Uterus (tissue), 4 donors: ENCODE measurements at places on chromosomes 4 and X. TPM values are rescaled to one million over a fixed set of nuclear protein-coding genes. Genes with fewer than 3 reads are reported as not detected.
A peak's percentile ranks its signal among the peaks of the same experiment; 100 is the strongest.

The SPANXN3 gene
- total RNA-seq = not detected

DNA sequence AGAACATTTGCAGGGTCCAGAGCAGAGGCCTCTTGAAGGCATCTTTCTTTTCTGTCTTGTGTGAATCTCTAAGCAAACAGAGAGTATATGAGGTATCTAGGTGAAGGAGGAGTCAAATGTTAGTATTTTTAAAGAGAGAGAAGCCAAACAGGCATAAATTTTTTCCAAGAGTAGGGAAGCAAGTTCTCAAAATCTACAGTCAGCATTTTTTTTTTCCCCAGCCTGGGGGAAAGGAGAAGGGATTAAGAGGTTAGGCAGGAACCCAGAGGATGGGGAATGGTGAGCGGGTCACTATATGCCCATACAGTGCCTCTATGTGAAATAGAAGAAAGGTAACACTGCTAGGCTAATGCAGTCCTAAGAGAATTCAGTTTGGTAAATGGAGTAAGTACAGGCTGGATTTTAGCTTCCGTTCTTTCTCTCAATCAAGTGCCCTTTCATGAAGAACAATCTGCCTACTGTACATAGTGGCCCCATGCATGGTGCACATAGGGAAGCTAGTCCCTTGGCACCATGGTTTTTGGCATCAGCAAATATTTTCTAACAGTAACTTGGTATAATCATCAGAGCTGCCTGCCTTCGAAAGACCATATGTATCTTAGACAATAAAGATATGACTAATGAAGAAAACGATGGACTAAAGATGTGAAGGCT is 163.1 kb upstream of the MAB21L2 start:
- DNase-seq = no peak
- no peak overlapping the region for H3K27ac ChIP-seq
- H3K4me1 ChIP-seq = no peaks in the 10 kb centered on the region
- H3K4me3 ChIP-seq = no peak overlapping the region

DNA sequence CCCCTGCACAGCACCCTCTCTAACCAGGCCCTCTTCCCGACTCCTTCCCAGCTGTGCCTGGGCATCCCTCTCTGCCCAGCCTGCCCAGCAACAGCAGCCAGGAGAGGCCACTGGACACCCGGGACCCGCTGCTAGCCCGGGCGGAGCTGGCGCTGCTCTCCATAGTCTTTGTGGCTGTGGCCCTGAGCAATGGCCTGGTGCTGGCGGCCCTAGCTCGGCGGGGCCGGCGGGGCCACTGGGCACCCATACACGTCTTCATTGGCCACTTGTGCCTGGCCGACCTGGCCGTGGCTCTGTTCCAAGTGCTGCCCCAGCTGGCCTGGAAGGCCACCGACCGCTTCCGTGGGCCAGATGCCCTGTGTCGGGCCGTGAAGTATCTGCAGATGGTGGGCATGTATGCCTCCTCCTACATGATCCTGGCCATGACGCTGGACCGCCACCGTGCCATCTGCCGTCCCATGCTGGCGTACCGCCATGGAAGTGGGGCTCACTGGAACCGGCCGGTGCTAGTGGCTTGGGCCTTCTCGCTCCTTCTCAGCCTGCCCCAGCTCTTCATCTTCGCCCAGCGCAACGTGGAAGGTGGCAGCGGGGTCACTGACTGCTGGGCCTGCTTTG is 1.1 kb downstream of the AVPR2 start:
- no peaks in the 10 kb centered on the region for H3K36me3 ChIP-seq
- DNase-seq = no peak
- H3K27me3 ChIP-seq = no peaks in the 10 kb centered on the region
- H3K27ac ChIP-seq = no peak overlapping the region

DNA sequence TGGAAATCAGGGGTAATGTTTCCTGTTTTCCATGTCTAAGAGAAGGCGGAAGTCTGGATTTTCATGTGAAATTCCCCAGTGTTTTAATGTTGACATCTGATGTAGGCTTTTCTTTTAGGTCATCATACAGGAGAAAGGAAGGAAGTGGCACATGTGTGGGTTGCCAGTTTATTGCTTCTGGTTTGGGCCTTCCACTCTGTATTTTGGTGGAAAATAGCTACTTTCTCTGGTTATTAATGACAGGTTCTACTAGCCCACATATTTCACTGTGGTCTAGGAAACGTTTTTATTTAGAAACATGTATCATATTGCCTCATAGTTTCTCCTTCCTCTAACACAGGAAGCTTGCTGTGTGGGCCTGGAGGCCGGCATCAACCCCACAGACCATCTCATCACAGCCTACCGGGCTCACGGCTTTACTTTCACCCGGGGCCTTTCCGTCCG is 7.2 kb downstream of the PDHA1 start:
- H3K27me3 ChIP-seq = no peaks in the 10 kb centered on the region
- no peaks in the 10 kb centered on the region for H3K4me1 ChIP-seq
- H3K27ac ChIP-seq = no peak overlapping the region

GRCh38 chr4:7032596-7032995 is 10.6 kb upstream of the TADA2B start:
- H3K4me3 ChIP-seq = no peak overlapping the region
- no peaks in the 10 kb centered on the region for H3K4me1 ChIP-seq
- no peaks in the 10 kb centered on the region for H3K36me3 ChIP-seq
- no peak overlapping the region for H3K27ac ChIP-seq
- no peak for DNase-seq

The PLAC1 gene
- total RNA-seq = not detected

DNA sequence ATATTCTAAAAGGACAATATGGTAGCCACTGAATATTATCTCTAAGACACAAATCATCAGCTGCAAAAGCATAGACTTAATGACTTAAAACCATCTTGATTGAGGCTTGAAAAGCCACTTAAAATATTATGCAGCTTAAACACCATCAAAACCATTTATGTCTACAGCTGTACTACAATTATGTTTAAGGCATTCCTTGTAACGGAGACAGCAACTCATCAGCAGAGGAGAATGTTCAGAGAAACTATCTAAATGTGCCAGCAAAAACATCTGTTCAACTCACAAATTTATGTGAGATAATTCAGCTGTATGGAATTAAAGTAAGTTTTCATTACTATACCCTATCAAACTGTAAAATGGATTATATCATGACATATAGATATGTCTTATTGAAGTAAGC is 147.9 kb upstream of the CTSO start:
- no peak overlapping the region for H3K4me3 ChIP-seq
- no peaks in the 10 kb centered on the region for H3K27me3 ChIP-seq
- no peak for DNase-seq
- H3K4me1 ChIP-seq = no peaks in the 10 kb centered on the region

- H3K27me3 ChIP-seq = no peaks in the 10 kb centered on the region
- DNase-seq = no peak
- H3K27ac ChIP-seq = no peak overlapping the region
These were observed 291.3 kb upstream of the TRAM1L1 start for GRCh38 chr4:117376692-117377091.

GRCh38 chr4:7462509-7462971 is 27.8 kb upstream of the PSAPL1 start:
- H3K27ac ChIP-seq = no peak overlapping the region
- no peak for DNase-seq
- no peaks in the 10 kb centered on the region for H3K27me3 ChIP-seq
- H3K4me3 ChIP-seq = no peak overlapping the region
- H3K4me1 ChIP-seq = no peaks in the 10 kb centered on the region

The CXCL1 gene
- 1.4 TPM for total RNA-seq

DNA sequence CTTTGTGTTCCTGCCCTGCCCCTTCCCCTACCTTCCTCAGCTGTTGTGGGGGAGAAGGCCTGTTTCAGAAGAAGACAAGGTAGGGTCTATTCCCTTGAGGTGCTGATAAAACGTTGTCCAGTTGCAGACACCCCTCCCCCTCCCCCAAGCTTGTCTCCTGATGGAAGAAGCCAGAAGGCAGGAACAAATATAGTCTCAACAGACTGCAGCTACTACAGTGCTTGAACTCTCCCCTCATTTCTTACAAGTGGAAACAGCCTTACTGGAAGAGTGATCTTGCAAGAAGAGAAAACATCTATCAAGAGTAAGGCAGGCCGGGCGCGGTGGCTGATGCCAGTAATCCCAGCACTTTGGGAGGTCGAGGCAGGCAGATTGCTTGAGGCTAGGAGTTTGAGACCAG is 11.0 kb upstream of the MAP7D3 start:
- H3K27me3 ChIP-seq = no peaks in the 10 kb centered on the region
- H3K4me1 ChIP-seq = no peaks in the 10 kb centered on the region
- H3K36me3 ChIP-seq = no peaks in the 10 kb centered on the region
- peak overlapping the region; percentile 46 for H3K27ac ChIP-seq
- DNase-seq = no peak
- no peak overlapping the region for H3K4me3 ChIP-seq

DNA sequence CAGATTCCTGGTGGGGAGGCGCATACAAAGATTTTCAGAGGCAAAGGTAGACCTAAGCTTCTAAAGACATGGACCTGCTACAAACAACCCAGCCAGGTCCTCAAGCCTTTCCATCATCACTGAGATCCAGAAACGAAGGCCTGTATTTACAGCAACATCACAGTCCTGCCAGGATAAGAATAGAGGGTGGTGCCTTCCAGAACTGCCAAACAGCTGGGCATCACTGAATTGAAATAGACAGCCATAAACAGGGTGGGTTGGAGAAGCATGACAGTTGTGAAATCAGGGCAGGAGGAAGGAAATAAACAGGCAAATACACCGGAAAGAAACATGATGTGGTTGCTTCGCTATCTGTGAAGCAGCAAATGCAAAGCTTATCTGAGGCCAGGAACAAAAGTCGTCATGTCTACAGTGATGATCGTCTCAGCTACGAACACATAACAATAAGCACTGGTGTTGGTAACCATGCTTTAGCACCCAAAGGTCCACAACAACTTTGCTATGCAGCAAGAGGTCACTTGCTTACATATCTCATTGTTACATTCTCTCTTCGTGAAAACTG is 6.7 kb upstream of the TMEM154 start:
- no peak overlapping the region for H3K4me3 ChIP-seq
- DNase-seq = no peak
- no peak overlapping the region for H3K27ac ChIP-seq

The ARMCX2 gene
- 105 TPM for total RNA-seq

- H3K4me1 ChIP-seq = no peaks in the 10 kb centered on the region
- H3K4me3 ChIP-seq = no peak overlapping the region
- no peak for DNase-seq
- H3K27me3 ChIP-seq = no peaks in the 10 kb centered on the region
- no peaks in the 10 kb centered on the region for H3K36me3 ChIP-seq
These were observed 358.1 kb upstream of the NDST3 start for GRCh38 chr4:117676153-117676552.

GRCh38 chr4:95651891-95652290 is 103.1 kb upstream of the UNC5C start:
- no peak for DNase-seq
- H3K27ac ChIP-seq = no peak overlapping the region
- H3K4me1 ChIP-seq = no peaks in the 10 kb centered on the region
- no peaks in the 10 kb centered on the region for H3K27me3 ChIP-seq

- no peak overlapping the region for H3K4me3 ChIP-seq
- H3K27me3 ChIP-seq = no peaks in the 10 kb centered on the region
- no peak for DNase-seq
- no peaks in the 10 kb centered on the region for H3K4me1 ChIP-seq
These were observed 168.1 kb upstream of the MAP3K15 start for GRCh38 chrX:19683358-19683757.

DNA sequence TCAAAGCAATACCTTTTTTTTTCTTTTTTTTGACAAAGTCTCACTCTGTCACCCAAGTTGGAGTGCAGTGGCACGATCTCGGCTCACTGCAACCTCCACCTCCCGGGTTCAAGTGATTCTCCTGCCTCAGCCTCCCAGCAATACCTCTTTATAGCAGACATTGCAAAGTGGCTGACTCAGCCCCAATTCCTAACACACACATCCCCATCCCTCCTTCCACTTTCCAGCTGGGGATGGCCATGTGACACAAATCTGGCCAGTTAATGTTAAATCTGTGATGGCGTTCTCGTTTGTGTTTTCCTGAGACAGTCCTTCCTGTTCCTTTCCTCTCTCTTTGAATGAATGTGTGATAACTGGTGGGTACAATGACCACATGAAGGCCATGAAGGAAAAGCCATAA is 276.2 kb upstream of the KLF3 start:
- H3K36me3 ChIP-seq = no peaks in the 10 kb centered on the region
- no peak for DNase-seq
- H3K4me1 ChIP-seq = peaks cover 26% of the 10 kb centered on the region
- no peak overlapping the region for H3K4me3 ChIP-seq

DNA sequence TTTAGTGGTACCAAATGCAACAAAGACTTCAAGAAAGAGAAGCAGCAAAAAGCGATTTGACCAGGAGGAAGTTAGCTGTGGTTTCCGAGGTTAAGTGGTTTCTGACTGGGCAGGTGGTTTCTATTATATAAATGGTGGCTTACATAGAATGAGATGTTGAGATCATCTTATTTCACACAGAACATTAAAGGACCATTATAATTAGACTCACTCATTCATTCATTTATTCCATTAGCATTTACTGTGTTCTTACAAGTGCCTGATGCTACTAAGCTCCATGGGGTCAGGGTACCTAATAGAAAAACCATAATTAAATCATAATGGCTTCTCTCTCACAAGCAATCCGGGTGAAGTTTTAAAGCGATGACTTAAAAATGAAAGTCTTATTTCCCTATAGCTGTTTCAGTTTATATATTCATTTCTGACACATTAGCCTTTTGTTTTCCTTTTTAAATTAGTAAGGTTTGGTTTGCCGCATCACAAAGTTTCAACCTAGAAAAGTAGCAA is 10.6 kb downstream of the TSPAN6 start:
- H3K4me3 ChIP-seq = no peak overlapping the region
- H3K27ac ChIP-seq = no peak overlapping the region
- no peaks in the 10 kb centered on the region for H3K27me3 ChIP-seq
- no peaks in the 10 kb centered on the region for H3K4me1 ChIP-seq

DNA sequence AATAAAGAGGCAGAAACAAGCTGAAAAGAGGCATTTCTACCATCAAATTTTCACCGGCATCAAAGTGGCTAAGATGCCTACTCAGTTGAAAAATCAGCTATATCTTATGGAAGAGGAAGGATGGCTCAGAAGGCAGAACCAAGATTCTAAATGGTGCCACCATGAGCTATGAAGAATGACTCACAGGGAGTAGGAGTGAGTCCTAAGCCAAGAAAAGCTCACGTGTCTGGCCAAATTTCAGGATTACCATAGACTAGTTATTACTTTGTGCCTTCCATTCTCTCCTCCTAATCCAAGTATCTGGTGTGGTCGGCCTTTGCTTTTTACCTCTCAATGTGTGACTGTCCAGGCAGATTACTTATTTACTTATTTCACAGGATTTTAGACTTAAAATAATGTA is 54.8 kb downstream of the BMP3 start:
- no peaks in the 10 kb centered on the region for H3K4me1 ChIP-seq
- no peak overlapping the region for H3K4me3 ChIP-seq
- no peaks in the 10 kb centered on the region for H3K36me3 ChIP-seq
- no peak overlapping the region for H3K27ac ChIP-seq
- no peak for DNase-seq

GRCh38 chr4:77501240-77501639 is 104.4 kb upstream of the CXCL13 start:
- no peaks in the 10 kb centered on the region for H3K36me3 ChIP-seq
- no peaks in the 10 kb centered on the region for H3K4me1 ChIP-seq
- no peak overlapping the region for H3K27ac ChIP-seq
- no peak for DNase-seq

The DIPK2B gene
- total RNA-seq = 25.4 TPM

- DNase-seq = no peak
- H3K4me1 ChIP-seq = no peaks in the 10 kb centered on the region
- no peaks in the 10 kb centered on the region for H3K36me3 ChIP-seq
These were observed 303.6 kb downstream of the PCDH10 start for GRCh38 chr4:133452678-133453077.

The ACOT9 gene
- 54.1 TPM for total RNA-seq
